ENCODE measurements at places on chromosomes 13 and 19.

GRCh38 chr13:74047931-74048600 is 86.1 kb downstream of the KLF12 start:
- H3K27me3 ChIP-seq = no peaks in the 10 kb centered on the region
- H3K4me3 ChIP-seq = no peak overlapping the region
- H3K36me3 ChIP-seq = peaks cover 8% of the 10 kb centered on the region

DNA sequence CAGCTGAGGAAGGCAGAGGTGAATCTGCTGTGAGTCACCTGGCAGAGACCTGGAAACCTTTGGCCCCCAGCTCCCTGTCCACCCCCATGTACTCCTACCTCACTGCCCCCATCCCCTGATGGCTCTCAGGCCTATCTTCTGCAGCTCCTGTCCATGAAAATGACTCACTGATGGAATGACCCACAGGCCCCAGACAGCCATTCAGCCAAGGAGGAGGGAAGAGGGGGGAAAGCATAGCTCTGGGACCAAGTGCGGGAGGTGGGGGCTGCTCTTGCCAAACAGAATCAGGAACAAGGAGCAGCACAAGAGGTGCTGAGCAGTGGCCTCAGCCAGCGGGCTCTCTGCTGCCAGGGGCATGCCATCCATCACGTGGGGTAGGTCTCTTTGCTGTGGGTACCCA is 111.4 kb upstream of the C1QTNF9B start:
- no peaks in the 10 kb centered on the region for H3K36me3 ChIP-seq
- H3K27ac ChIP-seq = no peak overlapping the region
- H3K27me3 ChIP-seq = peaks cover 9% of the 10 kb centered on the region
- no peaks in the 10 kb centered on the region for H3K4me1 ChIP-seq

- peak within 1 kb of the TSS; percentile 72 for H3K27ac ChIP-seq
- peaks cover 26% of the 10 kb centered on the region for H3K36me3 ChIP-seq
- peak within 1 kb of the TSS; percentile 93 for H3K4me3 ChIP-seq
- H3K4me1 ChIP-seq = peaks cover 38% of the 10 kb centered on the region
These were observed at the start of gene ZNF814 for GRCh38 chr19:57888560-57889231. ZNF814 (minus strand) TSS chr19:57889037; CDS start chr19:57888802, 235 bp downstream.

DNA sequence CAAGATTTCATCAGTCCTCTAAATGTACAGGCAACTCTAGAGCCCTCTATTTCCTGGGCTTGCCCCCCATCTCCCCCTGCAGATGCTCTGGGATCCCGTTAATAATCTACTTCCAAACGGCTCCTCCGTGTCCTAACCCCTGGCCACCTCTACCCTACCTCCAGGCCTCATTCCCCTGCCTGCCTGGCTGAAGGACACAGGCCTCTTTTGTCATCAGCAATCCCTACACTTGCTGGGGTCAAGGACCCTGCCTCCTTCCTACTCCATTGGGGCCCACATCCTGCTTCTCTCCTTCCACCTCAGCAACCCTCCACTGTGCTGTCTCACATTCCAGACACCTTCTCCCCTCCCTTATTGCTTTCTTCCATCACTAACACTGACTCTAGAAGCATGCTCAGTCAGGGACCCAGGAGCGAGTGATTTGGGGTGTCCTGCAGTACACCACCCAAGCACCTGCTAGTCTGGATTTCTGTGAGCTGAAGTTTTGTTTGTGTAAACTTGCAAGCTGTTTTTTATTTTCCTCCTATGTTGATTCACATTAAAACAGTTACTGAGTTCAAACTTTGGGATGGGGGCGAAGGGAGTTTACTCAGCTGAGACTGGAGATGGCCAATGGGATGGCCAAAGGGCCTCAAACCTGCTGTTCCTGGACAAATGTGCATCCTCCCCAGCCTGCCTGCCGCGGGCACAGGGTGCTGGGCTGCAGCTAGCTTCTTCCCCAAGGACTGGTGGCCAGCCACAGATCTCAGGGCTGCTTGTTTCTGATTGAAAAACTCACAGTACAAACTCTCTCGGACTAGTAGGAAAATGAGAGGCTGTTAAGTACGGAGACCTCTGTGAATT is 314.7 kb downstream of the FOXO1 start:
- H3K27me3 ChIP-seq = no peaks in the 10 kb centered on the region
- H3K4me1 ChIP-seq = peaks cover 14% of the 10 kb centered on the region
- H3K4me3 ChIP-seq = no peak overlapping the region
- H3K36me3 ChIP-seq = no peaks in the 10 kb centered on the region

- no peaks in the 10 kb centered on the region for H3K27me3 ChIP-seq
- H3K36me3 ChIP-seq = peaks cover 4% of the 10 kb centered on the region
- no peak for DNase-seq
- H3K4me1 ChIP-seq = no peaks in the 10 kb centered on the region
- H3K4me3 ChIP-seq = no peak overlapping the region
These were observed 37.3 kb downstream of the SMARCA4 start for GRCh38 chr19:10998045-10998533.
